ENCODE measurements at places on chromosomes 13 and 19.

GRCh38 chr13:75762955-75763354 is 126.8 kb downstream of the LMO7 start:
- no peak for DNase-seq

- DNase-seq: no peak
Measured at GRCh38 chr13:66560189-66560588, 669.9 kb downstream of the PCDH9 start.

- DNase-seq: no peak
Measured at GRCh38 chr13:25300861-25301346, 521 bp upstream of the NUP58 start.

DNA sequence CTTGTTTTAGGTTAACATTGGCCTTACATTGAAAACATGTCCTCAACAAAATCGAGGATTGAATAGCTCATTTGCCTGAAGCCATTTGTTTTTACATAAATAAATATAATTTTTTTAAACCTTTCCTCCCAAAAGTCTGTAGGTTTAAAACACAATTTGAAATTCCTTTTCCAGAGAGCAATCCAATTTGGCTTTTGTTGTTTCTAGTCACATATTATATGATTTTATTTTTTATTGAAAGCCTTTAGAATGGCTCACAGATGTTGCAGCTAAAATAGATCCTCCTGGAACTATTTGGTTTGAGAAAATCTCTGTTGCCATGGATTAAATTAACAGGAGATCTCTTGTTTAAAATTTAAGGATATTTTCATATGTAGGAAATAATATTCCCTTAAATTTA is 512.6 kb downstream of the KLF5 start:
- DNase-seq: no peak

DNA sequence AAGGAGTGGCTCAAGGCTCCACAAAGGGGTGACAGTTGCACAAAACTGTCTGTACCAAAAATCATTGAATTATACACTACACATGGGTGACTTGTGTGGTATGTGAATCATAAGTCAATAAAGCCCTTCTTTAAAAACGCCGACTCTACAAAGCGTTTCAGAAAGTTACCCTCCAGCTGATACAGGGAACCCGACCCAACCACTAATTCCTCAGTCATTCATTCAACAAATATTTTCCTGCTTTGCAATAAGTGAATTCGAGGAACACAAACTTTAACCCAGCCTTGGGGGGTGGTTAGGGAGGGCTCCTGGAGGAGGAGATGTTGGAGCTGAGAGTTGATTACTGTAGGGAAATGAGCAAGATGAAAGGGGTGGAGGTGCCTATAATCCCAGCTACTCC is 32.0 kb downstream of the LTBP4 start:
- no peak for DNase-seq

DNA sequence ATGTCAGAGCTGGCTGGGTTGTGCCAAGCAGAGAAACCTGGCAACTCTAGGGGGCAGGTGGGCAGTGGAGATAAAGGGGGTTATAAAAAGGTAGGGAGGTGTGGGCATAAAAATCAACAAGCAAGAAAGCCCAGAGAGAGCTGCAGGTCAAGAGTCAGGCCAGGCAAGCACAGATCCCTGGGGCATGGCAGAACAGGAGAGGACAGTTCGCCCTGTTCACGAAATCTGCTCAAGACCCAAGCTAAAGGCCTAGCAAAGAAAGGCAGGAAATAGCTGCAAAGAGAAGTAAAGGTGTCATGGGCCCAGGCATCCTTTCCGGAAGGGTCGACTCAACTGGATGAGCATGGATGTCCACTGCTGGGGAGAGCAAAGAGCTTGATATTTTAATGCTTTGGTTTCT is 3.4 kb downstream of the MBNL2 start:
- peak; percentile 39 for DNase-seq

GRCh38 chr13:74922963-74923362 is 559.0 kb downstream of the TBC1D4 start:
- no peak for DNase-seq

DNA sequence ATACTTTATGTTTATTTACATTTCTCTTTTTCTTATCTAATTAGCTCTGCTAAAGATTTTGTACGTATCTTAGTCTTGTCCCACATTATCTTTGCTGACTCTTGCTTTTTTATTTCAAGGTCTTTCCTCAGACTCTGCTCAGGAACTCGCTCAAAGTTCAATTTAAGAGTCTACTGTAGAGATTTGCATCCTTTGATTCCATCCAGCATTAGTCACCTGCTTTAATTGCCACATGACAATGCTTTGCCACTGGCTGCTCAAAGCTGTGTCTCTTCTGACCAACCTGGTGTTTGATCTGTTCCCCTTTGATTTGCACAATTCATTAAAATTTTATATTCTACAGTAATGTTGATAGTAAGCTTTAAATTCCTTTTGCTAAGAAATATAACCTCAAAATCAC is 157.9 kb upstream of the FREM2 start:
- DNase-seq: no peak

DNA sequence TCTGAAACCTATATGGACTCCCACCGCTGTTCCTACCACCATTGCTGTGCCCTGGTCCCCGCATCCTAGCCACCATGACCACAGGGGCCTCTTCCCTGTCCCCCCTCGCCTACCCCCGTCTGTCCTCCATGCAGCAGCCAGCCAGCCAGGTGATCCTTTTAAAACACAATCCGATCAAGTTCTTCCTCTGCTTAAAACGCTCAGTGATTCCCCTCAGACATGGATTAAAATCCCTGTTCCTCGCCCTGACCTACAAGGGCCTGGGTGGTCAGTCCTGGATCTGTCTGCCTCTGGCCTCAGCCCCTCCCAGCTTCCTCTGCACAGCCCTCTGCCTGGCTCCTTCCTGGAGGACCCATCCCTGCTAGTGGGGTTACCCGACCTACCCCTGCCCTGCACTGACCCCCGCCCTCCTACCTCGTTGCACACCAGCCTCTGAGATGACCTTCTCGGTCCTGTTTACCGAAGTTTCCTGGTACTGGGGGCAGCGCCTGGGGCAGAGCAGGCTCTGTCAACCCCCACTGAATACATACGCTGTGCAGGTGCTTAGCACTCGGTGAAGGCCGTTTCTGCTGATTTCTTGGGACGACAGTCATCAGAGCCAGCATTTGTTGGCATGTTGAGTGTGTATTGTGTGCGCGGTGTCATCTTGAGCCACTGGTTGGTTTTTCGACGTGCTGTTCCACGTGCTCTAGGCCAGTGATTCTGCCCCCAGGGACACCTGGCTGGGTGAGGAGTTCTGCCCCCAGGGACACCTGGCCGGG is 14.7 kb upstream of the LENG8 start:
- DNase-seq: no peak

DNA sequence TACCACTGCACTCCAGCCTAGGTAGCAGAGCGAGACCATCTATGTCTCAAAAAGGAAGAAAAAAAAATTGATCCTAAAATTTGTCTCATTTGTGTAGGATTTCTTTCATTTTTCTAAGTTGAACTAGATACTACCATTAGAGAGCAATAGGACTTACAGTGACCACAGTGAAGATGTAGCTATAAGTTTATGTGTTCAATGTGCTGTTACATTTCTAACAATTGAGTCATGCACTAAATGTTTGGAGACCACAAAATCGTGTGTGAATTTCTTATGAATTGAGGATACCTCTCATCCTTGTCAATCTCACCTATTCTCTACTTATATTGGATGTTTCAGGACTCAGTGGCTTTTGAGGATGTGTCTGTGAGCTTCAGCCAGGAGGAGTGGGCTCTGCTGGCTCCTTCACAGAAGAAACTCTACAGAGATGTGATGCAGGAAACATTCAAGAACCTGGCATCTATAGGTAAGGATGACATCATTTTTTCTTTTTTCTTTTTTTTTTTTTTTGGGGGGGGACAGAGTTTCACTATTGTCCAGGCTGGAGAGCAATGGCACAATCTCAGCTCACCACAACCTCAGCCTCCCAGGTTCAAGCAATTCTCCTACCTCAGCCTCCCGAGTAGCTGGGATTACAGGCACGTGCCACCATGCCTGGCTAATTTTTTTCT is 12.8 kb downstream of the ZNF791 start:
- no peak for DNase-seq

DNA sequence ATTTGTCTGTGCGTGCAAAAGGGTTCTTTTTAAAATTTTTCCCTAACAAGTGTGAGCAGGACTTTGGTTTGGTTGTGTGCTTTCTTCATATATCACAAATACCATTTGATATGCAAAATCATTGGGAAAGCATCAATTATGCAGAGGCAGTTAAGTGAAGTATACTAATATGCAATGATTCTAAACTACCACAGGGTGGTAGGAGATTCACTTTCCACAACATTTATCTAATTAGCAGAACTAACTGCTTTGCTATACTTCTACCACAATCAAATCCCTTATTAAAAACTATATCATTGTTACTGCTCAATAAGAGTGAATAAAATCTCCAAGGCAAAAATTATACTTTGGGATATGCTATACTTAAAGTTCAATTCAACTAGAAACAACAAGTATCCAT is 2738.9 kb upstream of the PCDH20 start:
- DNase-seq: no peak

- no peak for DNase-seq
Measured at GRCh38 chr19:40724855-40725254, 7.9 kb downstream of the ITPKC start.

DNA sequence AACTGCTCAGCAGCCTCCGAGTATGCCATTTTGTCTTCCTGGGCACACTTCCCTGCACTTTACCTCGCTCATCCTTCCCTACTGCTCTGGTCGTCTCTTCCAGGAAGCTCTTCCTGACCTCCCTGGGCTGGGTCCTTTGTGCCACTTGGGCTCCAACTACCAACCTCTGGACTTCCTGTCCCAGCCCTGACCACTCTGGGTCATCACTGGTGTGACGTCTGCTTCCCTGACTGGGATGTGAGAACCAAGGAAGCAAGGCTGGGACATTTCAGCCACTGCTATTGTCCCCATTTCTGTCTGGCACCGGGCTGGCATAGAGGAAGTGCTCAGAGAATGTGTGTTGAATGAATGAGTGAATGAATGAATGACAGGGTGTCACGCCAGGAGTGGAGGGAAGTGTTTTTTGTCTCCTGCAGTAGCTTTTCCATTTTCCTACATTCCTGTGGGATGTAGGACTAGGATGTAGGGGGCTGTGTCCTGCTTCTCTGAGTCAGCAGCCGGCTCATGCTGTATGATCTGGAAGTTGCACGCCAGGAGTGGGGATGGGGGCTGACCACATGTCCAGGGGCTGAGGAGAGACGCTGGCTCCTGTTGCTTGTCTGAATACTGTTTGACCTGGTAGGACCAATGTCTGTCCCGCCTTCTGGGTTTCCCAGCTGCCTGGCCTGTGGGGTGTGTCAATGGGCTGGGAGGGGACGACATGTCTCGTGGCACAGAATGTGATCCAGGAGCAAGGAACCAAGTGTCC is 14.7 kb downstream of the NOVA2 start:
- DNase-seq: no peak

DNA sequence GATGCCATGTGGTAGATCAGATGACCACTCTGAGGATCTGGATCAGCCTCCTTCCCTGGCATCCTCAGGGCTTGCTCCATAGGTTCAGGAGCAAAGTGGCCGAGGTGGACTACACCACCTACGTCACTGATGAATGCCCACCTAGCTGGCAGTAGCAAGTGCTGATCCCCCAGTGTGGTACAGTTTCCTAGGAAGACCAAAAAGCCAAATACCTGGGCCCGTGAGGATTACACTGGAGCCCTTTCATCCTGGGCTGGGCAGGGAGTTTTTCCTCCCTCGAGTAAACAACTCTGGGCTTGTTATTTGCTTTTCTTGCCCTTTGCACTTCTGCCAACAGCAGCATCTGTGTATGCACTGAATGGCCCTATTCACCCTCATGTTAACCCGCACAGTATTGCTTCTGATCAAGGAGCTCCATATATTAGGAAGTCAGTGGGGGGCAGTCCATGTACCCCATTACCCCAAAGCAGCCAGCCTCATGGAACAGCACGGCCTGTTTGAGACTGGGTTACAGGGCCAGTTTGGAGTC is 3.3 kb upstream of the MYADM start:
- no peak for DNase-seq

DNA sequence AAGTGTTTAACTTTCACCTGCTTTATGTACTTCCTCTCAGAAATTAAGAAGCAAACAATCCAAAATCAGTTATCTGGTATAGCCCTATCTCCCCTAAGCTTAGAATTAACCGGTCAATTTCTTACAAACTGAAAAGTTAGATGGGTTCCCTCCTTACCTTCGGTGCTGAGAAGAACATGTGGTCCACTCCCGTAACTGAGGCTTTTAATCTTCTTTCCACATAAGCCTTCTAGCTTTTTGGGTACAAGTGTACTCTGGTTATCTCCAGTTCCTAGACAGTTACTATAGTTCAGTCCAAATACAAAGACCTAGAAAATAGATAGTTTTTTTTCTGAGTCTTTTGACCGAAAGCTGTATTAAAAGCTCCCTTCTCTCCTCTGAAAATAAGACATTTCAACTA is 18.9 kb downstream of the RCBTB1 start:
- no peak for DNase-seq

DNA sequence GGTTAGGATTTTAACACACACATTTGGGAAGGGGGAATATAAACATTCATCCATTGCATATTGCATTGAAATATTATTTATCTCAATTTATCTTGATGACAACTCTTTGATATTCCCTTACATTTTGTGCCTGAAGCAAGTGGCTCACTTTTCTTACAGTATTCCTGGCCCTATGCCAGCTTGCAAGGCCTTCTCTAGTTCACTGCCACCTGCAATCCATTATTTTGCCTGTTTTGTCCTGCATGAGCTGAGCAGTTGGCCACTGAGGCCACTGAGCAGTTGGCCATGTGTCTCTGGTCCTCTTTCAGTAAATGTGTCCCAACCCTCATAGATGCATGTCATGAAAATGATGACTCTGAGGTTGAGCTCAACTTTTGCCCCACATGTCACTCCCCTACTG is 49.8 kb downstream of the CBY2 start:
- no peak for DNase-seq

- no peak for DNase-seq
Measured at GRCh38 chr19:3034656-3035541, 5.8 kb upstream of the TLE2 start.

DNA sequence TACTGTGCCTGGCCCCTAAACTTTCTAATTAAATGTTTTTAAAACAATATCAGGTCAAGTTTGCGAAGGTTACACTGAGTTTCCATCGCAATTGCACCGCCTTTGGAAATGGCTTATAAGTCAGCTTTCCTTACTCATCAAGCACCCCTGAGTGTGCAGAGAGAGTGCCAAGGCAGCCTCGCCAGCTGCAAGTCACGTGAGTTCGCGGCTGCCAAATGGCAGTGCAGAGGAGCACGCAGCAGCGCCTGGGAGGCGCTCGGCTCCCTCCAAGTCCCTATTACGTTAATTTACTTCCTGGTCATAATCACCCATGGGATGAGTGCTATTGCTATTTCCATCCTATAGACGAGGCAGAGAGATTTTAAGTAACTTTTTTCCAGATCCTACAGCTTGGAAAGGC is 319.6 kb downstream of the TEX29 start:
- no peak for DNase-seq

GRCh38 chr19:39405958-39406655 is 540 bp upstream of the ZFP36 start:
- DNase-seq: peak; percentile 54
